ENCODE measurements at places on chromosomes 1 and 21.

DNA sequence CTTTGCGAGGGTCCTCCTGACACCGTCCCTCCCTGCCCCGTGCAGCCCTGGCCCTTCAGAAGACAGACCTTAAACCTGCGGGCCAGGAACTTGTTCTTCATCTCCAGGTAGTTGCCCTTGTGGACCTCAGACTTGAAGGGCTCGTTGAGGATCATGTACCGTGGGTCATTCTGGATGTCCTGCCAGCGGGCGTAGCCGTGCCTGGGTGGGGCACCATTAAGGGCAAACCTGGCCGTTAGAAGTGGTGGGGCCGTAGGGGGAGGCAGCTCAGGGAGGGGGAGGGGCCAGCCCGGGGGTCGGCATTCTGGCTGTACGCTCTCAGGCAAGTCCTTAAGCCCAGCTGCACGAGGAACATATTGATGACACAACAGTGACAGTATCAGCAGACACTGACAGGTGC is 64.6 kb downstream of the KCNAB2 start:
- DNase-seq: no peak

- no peak for DNase-seq
These were observed 51.8 kb upstream of the TSPAN2 start for GRCh38 chr1:115141145-115141454.

GRCh38 chr1:228987286-228987685 is 252.0 kb downstream of the RHOU start:
- no peak for DNase-seq

- DNase-seq: no peak
These were observed 86.6 kb upstream of the DPH5 start for GRCh38 chr1:101112051-101112780.

GRCh38 chr1:15751717-15752116 is 6.9 kb upstream of the FBLIM1 start:
- no peak for DNase-seq

DNA sequence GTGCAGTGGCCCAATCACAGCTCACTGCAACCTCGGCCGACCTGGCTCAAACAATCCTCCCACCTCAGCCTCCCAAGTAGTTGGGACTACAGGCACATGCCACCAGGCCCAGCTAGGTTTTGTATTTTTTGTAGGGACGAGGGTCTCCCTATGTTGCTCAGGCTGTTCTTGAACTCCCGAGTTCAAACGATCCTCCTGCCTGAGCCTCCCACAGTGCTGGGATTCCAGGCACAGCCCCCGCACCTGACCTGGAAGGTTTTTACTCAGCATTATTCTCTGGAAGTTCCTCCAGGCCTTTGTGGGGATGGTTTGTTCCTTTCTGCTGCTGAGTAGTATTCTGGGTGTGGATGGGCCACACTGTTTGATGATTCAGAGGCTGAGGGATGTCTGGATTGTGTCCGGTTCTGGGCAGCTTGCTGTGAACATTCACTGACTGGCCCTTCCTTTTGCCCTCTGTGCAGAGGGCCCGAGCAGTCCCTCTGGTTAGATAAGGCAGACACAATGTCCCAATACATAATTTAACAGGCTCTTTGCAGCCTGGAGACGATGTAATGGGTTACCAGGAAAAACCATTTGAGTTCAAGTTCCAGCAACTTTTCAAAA is 6.0 kb upstream of the TRAPPC10 start:
- no peak for DNase-seq

DNA sequence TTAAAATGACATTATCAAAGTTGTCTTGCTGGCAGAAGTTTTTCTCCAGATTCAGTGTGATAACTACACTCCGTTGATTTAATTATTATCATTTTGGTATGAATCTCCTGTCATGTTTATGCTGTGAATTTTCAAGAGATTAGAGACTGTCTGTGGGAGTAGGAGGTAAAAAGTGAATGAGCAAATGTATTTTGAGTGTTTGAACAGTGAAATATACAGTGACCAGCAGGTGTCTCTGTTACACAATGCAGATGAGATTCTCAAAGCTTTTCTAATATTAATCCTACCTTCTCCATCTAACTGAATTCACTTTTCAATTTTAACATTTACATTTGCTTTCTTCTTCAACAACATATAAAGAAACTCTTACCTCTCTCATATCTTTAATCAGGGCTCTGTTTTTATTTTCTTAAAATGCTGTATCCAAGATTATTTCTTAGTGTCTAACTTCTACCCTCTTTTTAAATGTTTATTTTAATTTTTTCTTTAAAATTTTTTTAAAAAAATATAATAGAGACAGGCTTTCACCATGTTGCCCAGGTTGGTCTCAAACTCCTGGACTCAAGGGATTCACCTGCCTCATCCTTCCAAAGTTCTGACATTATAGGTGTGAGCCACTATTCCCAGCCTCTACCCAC is 20.9 kb upstream of the HSPA13 start:
- peak; percentile 43 for DNase-seq

DNA sequence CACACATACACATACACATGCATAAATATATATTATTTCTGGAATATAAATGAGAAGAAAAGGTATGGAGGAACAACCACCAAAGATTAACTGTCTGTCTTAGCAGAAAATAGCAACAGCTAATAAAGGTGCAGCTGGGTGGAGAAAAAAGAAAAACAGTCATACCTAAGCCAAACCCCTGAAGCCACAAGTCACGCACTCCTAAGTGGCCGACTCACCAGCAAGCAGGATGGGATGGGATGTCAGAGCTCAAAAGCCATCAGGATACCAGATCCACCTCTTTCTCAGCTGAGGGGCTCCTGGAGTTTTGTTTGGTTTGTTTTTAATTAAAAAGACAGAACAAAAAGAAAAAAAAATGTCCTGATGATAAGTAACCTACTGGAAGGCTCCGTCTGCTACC is 64.7 kb upstream of the HIVEP3 start:
- DNase-seq: no peak

- DNase-seq: peak; percentile 84
These were observed 7.4 kb downstream of the SOX13 start for GRCh38 chr1:204080163-204080903.

DNA sequence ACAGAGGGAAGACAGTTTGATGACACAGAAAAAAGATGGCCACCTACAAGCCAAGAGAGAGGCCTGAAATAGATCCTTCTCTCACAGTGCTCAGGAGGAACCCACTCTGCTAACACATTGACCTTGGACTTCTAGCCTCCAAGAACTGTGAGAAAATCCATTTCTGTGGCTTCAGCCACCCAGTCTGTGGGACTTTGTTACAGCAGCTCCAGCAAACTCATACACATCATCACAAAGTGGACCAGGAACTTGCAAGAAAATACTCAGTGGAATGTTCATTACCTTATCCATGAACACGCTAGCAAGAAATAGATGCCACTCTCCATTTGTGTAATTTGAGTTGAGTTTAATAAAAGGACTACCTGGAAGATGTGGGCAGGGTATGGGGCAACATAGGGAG is 38.1 kb upstream of the VWA5B1 start:
- no peak for DNase-seq

GRCh38 chr1:46203738-46204405 is 738 bp downstream of the LURAP1 start:
- DNase-seq: no peak

DNA sequence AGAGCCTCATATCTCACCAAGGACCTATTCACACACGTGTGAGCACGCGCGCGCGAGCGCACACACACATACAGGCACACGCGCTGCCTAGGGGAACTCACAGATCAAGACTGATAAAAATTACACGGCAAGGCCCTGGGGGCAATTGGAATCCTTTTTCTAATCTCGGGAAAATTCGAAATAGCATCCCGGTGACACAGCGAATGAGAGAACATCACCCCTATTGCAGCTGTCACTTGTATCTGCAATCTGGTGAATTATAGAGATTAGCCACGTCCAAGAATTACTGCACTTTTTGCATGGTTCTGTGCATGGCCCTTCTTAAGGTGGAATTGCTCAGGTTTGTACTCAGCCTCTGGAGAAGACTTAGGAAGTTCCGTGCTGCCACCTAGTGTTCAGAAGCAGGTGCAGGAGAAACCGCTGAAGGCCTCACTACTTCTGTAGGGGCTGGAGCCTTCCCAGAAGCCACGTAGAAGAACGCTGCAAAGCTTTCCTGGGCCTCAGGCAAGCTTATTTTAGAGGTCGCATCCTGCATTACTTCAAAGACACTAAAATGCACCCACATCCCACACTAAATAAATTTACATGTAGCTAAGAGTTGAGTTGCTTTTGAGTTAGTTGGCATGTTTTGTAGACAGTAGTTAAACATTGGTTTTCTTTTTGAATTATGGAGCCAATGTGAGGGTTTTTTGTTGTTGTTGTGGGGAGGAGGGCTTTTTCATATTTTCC is 229.2 kb upstream of the CAMK1G start:
- peak; percentile 70 for DNase-seq

DNA sequence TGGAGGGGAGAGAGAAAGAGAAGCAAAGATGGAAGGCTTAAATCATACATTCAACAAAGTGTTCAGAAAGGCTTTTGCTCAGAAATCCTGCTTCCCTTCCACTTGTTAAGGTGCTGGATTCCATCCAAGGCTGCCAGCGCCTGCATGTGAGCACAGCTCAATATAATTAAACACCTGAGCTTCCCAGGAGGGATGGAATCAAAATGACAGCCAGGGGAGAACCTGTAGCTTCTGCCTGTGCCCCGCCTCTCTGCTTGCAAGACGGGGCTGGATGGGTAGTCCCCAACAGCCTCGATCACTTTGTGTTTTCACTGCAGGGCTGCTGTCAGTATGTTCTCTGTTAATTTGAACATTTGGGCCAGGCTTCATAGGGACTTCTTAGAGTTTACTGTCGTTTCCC is 225.7 kb downstream of the KCNH1 start:
- no peak for DNase-seq

DNA sequence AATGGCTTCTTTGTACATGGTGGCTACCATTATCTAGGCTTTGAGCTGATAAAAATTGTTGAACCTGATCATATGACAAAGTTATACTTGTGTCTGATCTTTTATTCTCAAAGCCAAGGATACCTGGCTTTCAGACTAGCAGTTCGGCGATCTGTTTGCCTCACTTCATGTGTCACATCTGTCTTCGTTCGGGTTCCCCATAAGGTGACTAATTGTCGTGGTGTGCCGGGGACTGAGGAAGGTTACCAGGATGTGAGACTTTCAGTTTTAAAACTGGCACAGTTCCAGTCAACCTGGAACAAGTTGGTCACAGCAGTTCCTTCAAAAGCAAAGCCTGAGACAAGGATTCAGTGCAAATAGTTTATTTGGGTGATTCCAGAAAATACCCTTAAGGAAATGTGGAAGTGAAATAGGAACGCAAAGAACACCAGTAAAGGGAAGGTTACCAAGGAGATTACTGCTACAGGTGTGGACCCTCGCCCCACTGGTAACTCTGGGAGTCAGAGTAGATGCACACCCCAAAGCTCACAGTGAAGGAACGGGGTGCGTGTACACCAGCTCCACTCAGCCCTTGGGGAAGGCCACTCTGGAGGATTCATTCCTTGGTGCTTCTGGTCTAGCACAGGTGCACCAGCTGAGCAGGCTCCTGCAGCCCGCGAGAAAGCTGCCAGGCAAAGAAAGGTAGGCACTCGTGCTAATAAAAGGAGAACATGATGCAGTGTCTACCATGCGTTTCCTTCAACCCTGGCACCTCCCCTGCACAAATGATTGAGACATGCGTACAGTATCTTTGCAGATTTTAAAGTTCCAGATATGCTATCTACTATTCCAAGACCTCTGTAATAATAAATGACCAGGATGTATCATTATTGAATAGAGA is 69.0 kb downstream of the VWA5B1 start:
- DNase-seq: peak; percentile 44

DNA sequence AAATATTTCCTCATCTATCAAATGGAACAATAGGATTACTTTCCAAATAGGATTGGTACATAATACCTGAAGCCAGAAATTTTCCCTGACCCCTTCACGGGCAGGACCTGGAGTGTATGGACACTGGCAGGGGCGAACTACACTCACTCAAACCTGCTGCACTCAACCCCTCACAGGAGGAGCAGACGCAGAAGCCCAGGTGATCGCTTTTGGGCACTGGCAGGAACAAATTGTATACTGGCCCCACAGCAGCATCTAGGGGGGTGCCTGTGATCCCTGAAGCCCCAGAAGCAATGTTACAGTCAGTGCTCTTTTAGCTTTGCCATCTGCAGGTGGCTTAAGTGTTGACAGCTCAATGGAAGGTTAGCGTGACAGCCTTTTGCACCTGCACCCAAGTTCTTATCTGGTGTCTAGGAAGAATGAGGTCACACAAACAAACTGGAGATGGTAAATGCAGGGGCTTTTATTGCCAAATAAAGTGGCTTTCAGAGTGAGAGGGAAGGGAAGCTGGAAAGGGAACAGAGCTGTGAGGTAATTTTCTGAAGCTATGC is 199.2 kb upstream of the NEGR1 start:
- DNase-seq: no peak

- no peak for DNase-seq
These were observed 33.0 kb upstream of the TTC22 start for GRCh38 chr1:54834007-54834541.

DNA sequence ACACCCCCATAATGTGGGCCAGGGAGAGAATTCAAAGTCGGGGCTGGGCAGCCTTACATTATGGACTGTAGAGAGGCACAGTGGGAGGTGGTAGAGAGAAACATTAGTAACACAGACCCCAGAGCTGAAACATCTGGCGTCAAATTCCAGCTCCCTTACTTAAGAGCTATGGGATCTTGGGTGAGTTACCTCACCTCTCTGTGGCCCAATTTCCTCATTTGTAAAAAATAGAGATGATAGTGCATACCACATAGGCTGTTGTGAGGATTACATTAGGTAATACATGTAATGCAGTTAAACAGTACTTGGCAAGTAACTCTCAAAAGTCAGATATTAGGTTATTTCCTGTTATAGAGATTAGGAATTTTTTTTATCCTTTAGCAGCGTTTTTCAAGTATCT is 160.5 kb upstream of the KIAA0040 start:
- no peak for DNase-seq

GRCh38 chr1:5910276-5910620 is 82.0 kb downstream of the NPHP4 start:
- DNase-seq: no peak

DNA sequence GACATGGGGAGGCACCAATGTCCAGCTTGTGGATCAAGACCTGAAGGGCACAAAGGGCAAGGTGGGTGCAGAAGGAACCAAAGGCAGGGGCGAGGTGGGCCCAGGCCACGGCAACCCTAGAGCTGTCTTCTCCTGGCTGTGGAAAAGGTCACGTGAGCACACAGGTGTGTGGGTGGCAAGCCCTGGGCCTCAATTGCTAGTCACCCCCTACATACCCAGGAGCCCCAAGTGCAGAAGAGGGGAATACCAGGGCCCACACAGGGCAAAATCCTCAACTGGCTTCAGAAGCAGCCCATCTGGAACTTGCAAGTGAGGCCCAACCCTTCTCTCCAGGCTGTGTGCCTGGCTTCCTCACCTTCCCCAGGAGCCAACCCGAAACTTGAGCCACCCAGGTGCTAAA is 25.6 kb downstream of the ZBTB17 start:
- DNase-seq: no peak

GRCh38 chr21:39854572-39854971 is 12.7 kb upstream of the PCP4 start:
- DNase-seq: no peak

- DNase-seq: no peak
These were observed 140.5 kb upstream of the MAP1LC3C start for GRCh38 chr1:242139442-242139841.

GRCh38 chr1:180969434-180969833 is 53.2 kb downstream of the STX6 start:
- DNase-seq: no peak

All from LoVo (cell line).